Neural crest cell (in vitro differentiated cells): ENCODE measurements at places on chromosomes 5 and 9.

- H3K4me3 ChIP-seq = no peak overlapping the region
- no peaks in the 10 kb centered on the region for H3K4me1 ChIP-seq
- no peaks in the 10 kb centered on the region for H3K27me3 ChIP-seq
- DNase-seq = no peak
- no peak overlapping the region for H3K27ac ChIP-seq
Measured at GRCh38 chr5:42923710-42924109, 112.0 kb upstream of the SELENOP start.

DNA sequence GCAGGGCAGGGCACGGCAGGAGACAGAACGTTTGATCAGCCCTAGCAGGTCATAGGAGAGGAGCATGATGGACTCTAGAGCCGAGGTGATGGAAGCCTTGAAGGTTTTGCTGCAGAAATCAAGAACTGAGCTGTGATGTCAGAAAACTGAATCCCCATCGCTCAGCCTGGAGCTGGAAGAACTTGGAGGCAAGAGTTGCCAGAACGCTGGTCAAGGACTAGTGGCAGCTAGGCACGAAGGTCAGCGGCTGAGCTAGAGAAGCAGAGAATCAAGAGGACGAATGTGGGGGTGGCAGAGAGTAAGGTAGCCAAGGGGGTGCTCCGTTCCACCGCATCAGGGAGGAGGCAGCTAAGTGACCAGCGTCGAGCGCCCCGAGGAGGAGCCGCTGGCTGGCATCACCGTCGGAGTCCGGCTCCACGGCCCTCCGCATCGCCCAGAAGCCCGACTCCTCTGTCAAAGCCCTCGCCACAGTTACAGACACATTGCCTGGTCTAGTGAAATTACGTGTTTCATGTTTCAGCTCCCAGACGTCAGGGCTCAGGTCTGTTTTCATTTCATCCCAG is 1.2 kb upstream of the GALNT10 start:
- H3K27me3 ChIP-seq = peaks cover 43% of the 10 kb centered on the region
- H3K4me3 ChIP-seq = peak overlapping the region; percentile 91
- no peak overlapping the region for H3K27ac ChIP-seq
- H3K4me1 ChIP-seq = peaks cover 45% of the 10 kb centered on the region
- H3K36me3 ChIP-seq = no peaks in the 10 kb centered on the region

GRCh38 chr5:158026304-158027031 is 167.5 kb upstream of the CLINT1 start:
- no peak overlapping the region for H3K4me3 ChIP-seq
- no peak overlapping the region for H3K27ac ChIP-seq
- no peak for DNase-seq
- peaks cover 5% of the 10 kb centered on the region for H3K27me3 ChIP-seq
- H3K4me1 ChIP-seq = no peaks in the 10 kb centered on the region

- no peaks in the 10 kb centered on the region for H3K4me1 ChIP-seq
- H3K36me3 ChIP-seq = no peaks in the 10 kb centered on the region
- DNase-seq = no peak
- no peaks in the 10 kb centered on the region for H3K27me3 ChIP-seq
- H3K27ac ChIP-seq = no peak overlapping the region
Measured at GRCh38 chr5:36457511-36458270, 148.7 kb upstream of the SLC1A3 start.

DNA sequence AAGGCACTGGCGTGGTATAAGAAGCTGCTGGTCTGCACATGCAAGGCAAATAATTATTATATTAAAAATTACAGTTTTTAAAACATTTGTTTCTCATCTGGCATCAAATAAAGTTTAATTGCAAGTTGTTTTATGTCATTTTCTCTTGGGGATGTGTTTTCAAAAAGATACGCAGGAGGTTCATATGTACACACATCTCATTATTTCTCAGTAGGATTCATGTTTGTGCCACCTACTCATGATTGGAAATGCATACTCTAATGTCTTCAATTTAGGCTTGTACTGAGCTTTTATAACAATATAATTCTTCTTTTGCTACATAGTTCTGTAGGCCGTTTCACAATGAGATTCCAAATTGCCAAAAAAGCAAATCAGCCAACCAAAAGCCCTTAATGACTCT is 244.2 kb upstream of the MEF2C start:
- H3K27ac ChIP-seq = no peak overlapping the region
- H3K36me3 ChIP-seq = no peaks in the 10 kb centered on the region
- no peaks in the 10 kb centered on the region for H3K4me1 ChIP-seq

GRCh38 chr5:14153071-14153864 is 10.1 kb downstream of the TRIO start:
- no peak for DNase-seq
- no peak overlapping the region for H3K4me3 ChIP-seq
- no peaks in the 10 kb centered on the region for H3K36me3 ChIP-seq
- no peaks in the 10 kb centered on the region for H3K27me3 ChIP-seq

GRCh38 chr5:176339304-176339703 is 22.3 kb downstream of the KIAA1191 start:
- H3K4me1 ChIP-seq = no peaks in the 10 kb centered on the region
- no peak overlapping the region for H3K4me3 ChIP-seq
- DNase-seq = no peak
- H3K27me3 ChIP-seq = no peaks in the 10 kb centered on the region
